Mesothelial cell of epicardium (in vitro differentiated cells): ENCODE measurements at places on chromosomes 1 and 21. TPM values are rescaled to one million over a fixed set of nuclear protein-coding genes. Genes with fewer than 3 reads are reported as not detected.

The RBBP4 gene
- total RNA-seq, result 387 to 395 TPM (median 388 TPM) in 3 replicates

The STIL gene
- total RNA-seq, result 10.2 to 12.4 TPM (median 12.3 TPM) in 3 replicates

The OR2L5 gene
- total RNA-seq, result not detected in 3 replicates

The CD84 gene
- not detected in 3 replicates for total RNA-seq

The IKBKE gene
- 7.9 to 8.4 TPM (median 8.2 TPM) in 3 replicates for total RNA-seq

- H3K36me3 ChIP-seq, result no peaks in the 10 kb centered on the region
- no peak overlapping the region for H3K4me3 ChIP-seq
- H3K27ac ChIP-seq, result no peak overlapping the region
- no peak for DNase-seq
Measured at GRCh38 chr1:17828991-17829390, 73.9 kb downstream of the ACTL8 start.

GRCh38 chr1:230518511-230518910, 92.4 kb upstream of the PGBD5 start:
- no peak overlapping the region for H3K27ac ChIP-seq
- H3K36me3 ChIP-seq, result no peaks in the 10 kb centered on the region
- H3K4me3 ChIP-seq, result no peak overlapping the region
- no peak for DNase-seq

DNA sequence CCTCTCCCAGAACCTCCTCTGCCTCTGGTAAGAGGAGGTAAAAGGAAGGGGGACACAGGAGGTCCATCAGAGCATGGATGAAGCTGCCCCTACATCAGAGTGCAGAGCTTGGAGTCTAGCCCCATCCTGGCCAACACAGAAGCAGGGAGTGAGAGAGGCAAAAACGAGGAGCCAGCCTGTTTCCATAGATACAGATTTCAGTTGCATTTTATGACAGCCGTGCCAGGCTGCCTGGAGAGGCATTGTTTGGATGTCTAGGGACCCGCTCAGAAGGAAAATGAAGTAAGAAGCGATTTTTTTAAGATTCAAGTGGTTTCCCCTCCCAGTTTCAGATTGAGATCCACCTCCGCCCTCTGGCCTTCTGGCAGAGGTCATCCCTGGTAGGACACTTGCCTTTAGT, 11.5 kb upstream of the GJA8 start:
- H3K36me3 ChIP-seq, result no peaks in the 10 kb centered on the region
- peaks cover 9% of the 10 kb centered on the region for H3K4me1 ChIP-seq
- no peak for DNase-seq
- peaks cover 6% of the 10 kb centered on the region for H3K27me3 ChIP-seq
- H3K27ac ChIP-seq, result no peak overlapping the region

GRCh38 chr1:150383631-150384324, 19.8 kb downstream of the RPRD2 start:
- no peaks in the 10 kb centered on the region for H3K27me3 ChIP-seq
- H3K4me3 ChIP-seq, result no peak overlapping the region
- H3K4me1 ChIP-seq, result peaks cover 9% of the 10 kb centered on the region

GRCh38 chr1:91831132-91831930, 54.6 kb downstream of the TGFBR3 start:
- no peak for DNase-seq
- H3K4me3 ChIP-seq, result no peak overlapping the region
- H3K36me3 ChIP-seq, result peaks cover 2% of the 10 kb centered on the region
- H3K27me3 ChIP-seq, result peaks cover 3% of the 10 kb centered on the region
- H3K4me1 ChIP-seq, result peaks cover 28% of the 10 kb centered on the region

DNA sequence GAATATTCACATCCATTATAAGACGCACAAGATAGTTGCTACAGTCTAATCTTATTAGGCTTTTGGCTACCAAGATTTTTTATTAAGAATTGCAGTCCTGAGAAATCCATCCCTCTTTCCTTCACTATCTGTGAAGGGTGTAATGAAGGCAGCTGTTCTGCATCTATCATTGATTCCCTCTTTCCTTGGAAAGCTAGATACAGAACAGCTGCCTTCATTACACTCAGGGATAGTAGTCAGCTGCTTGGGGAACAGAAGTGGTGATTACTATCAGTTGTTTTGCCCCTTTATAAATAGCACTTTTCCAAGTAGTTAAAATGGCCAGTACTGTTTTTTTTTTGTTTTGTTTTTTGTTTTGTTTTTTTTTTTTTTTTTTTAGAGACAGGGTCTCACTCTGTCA, 70.2 kb downstream of the IARS2 start:
- no peaks in the 10 kb centered on the region for H3K27me3 ChIP-seq
- H3K4me3 ChIP-seq, result no peak overlapping the region
- no peaks in the 10 kb centered on the region for H3K4me1 ChIP-seq
- no peak for DNase-seq

DNA sequence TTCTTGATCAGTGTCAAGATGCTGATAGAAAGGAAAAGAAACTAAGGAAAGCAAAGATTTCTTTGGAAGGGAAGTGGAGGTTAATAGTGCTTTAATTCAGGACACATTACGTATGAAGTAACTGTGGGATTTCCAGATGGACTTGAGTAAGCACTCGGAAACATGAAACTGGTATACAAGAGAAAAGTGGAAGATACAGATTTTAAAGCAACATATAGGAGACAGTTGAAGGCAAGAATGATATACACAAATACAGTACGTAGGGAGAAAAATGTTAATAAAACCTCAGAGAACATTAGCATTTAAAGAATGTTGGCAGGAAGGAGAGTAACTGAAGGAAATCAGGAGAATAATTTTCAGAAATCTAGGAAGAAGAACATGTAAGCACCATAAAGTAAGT, 730.9 kb upstream of the ADGRL2 start:
- H3K27ac ChIP-seq, result no peak overlapping the region
- DNase-seq, result no peak
- H3K27me3 ChIP-seq, result no peaks in the 10 kb centered on the region

DNA sequence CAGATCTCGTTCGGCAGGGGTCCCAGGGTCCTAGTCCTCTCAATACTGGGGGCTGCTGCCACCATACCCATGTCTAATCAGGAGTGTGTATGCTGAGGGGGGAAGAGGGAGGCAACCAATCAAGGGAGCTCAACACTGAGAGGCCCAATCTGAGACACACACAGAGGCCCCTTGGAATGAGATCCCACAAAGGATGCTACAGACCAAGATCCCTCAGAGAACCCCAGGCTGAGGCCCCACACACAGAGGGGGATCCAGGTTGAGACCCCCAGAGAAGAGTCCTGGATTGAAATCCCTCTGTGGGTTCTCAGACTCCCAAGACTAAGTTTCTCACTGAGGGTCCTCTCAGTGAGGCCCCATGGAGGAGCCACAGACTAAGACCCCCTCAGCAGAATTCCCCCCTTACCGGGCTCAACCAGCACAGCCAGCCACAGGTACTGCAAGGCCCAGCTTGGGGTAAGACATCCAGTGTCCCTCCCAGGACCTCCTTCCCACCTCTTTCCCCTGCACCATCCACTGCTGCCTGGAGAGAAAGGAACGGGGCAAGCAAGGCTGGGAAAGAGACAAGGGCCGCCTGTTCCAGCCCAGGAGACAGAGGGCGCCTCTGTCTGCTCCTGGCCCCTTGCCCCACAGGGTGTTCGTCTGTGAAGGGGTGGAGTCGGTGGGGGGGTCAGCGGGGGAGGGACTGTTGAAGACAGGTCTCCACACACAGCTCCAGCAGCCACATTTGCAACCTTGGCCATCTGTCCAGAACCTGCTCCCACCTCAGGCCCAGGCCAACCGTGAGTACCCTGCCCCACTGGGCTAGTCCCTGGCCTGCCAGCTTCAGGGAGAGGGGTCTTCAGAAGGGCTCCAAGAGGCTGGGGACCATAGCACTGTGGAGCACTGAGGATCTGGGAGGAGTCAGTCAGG, at the start of gene S100A1:
Gene S100A1 (plus strand): TSS at position 720 of the 912 bp plus-strand sequence. CDS start 2,088 bp downstream, outside the sequence.
- peak within 1 kb of the TSS; percentile 80 for H3K4me3 ChIP-seq
- peaks cover 11% of the 10 kb centered on the region for H3K36me3 ChIP-seq
- peaks cover 44% of the 10 kb centered on the region for H3K4me1 ChIP-seq
- H3K27me3 ChIP-seq, result no peaks in the 10 kb centered on the region
- H3K27ac ChIP-seq, result peak within 1 kb of the TSS; percentile 97
- no peak for DNase-seq

DNA sequence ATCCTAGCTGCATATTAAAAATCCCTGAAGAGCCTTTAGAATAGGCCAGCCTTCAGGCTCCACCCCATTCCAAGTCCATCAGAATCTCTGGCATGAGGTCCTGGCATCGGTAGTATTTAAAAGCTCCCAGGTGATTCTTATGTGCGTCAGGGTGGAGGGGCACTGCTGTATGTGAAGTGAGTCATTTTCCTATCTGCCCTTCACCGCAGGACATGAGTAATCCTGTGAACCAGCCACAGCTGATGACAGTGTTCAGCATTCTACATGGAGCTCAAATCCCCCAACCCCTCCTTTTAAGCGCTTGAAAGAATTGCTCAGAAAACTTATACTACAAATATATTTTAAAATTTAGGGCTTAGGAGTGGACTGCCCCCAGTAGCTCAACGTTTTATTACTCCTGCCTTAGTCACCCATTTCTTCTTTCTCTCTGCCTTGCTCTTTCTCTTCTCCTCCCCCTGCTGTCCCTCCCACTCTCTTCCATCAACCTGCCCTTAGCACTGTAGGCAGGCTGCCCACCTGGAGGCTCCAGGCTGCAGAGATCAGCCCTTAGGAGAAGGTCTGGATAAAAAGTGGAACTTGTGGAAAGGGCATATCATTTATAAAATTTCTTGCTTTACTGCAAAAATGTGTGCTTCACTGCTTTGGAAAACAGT, 73.8 kb upstream of the ZNF281 start:
- peaks cover 3% of the 10 kb centered on the region for H3K4me1 ChIP-seq
- H3K4me3 ChIP-seq, result no peak overlapping the region
